Fibroblast of skin of scalp (primary cell): ENCODE measurements at places on chromosomes 1 and 21.

DNA sequence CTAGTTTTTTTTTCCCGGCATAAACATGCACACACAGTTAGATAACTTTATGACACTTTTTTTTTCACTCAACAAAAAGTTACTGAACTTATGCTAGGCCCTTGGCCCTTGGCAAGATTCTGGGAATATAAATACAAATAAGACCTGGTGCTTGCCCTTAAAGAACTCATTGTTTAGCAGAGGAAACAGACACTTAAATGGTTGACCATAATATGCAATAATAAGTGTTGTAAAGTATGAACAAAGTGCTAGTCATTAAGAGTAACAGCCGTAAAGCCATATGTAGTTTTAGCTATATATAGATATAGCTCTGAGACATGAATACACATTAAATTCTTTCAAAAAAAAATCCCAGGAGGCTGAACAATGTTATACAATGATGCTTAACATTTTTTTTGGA lies 198.3 kb downstream of the CYYR1 start:
- no peak for DNase-seq

DNA sequence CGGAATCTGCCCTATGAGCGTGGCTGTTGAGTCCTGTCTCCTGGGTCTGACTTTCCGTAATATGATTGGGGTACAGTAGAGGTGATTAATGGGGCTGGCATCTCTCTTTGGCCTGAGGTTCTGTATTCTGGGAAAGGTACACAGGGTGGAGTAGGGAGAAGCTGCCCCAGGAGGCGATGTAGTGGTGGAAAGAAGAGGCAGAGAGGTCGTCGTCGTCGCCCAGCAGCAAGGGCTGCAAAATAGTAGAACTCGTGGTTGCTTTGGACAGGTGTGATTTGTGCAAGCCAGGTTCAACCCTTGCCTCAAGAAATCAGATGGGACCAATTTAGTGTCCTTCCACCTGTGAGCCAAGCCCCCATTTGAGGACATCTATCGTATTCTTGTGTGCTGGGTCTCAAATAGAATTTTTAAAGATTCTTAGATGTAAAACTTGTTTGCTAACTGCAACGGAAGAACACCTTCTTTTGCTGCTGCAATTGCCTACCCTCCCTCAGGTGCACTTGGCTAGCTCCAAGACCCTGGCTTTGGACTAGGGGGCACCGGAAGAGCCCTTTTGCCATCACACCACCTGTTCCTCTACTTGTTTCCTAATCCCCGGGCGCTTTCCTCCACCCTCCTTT lies 1.3 kb upstream of the HMGN2 start:
- no peak for DNase-seq

DNA sequence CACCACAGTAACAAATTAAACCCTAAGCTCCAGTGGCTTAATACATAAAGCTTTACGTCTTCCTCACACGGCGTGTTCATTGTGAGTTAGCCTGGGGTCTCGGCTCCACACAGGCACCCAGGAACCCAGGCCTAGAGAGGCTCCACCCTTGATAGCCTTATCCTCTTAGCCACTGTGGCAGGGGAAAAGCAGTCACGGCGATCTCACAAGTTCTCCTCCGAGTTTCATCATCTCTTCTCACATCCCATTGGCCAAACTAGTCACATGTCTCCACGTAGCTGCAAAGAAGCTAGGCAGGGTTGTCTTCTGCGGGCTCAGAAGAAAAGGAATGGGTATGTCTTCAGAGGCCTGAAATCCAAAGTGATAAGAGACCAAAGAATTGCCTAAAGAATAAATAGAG lies 122.3 kb upstream of the GRIK3 start:
- DNase-seq = no peak

DNA sequence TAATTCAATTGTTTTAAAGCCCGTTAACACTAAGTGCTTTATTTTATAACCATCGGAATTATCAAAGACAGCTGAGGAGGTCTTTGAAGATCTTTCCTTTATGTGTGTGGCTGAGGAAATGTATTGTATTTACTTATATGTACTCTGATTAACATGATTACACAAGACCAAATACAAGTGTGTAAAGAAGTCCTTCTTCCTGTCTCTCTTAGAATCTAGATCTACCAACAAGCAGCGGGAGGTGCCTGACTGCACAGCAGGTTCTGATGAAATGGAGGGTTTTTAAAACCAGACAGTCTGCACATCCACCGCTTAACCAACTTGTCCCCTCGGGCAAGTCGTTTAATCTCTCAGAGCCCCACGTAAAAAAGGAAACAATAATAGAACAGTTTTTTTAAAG lies 240.5 kb upstream of the MAP1LC3C start:
- no peak for DNase-seq

DNA sequence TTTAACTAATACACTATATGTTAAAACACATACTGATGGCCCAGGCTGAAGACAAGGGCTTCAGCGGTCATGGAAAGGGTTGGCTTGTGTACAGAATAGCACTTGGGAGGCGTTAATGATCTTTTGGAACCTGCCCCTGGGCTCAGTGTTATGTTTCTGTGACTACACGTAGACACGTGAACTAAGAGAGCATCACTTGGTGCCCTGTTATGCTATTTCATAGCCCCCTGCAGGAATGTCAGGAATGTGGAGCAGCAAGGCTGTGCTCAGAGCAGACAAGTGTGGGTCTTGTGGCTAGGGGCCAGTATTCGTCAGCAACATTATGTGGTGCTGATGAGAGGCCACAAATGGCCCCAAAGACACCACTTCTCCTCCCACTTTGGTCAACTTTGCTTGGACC lies 132.4 kb downstream of the MAP3K21 start:
- DNase-seq = no peak

DNA sequence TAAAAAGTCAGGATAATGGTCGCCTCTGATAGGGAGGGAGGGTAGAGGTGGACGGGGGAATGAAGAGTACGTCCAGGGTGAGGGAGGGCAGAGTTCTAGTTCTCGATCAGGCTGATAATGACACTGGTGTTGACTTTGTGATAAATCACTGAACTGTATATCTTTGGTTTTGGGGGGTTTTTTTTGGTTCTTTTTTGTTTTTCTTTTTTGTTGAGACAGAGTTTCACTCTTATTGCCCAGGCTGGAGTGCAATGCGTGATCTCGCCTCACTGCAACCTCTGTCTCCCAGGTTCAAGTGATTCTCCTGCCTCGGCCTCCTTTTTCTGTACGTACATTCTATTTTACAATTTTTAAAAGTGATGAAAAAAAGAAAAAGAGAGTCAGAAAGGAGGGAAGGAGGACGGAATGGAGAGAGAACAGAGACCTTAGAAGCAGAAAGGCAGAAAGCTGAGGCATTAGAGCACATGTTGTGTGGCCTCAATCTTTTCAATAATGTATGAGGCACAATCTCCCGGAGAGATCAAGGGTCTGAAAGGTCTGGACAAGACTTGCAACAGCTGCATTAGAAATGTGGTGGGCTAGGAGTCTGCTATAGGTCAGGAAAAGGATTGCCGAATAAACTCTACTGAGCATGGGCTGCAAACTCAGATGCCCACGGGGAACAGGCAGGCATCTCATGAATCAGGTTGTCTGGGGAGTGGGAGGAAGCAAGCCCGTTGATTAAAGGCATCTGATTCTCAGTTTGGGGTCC lies 174.8 kb downstream of the TOMM20 start:
- no peak for DNase-seq

GRCh38 chr1:30477588-30477987 lies 245.8 kb downstream of the MATN1 start:
- no peak for DNase-seq

GRCh38 chr1:229561141-229561540 lies 2.6 kb upstream of the ABCB10 start:
- no peak for DNase-seq

DNA sequence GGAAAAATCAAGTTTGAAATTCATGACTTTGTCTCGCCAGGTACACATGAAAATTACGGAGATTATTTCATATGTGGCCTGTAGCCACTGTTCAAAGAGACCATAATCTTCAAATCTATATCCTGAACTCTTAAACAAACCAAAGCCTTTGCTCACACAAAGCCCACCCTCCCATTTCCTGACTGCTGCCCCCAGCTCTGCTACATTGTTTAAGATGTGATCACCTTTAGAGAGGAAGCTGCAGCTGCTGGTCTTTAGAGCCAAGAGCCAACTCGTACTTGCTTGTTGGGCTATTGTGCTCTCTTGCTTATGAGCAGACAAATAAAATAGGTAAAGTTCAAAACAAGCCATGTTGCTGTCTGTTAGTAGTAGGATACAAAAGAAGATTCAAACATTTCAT lies 71.9 kb downstream of the DTL start:
- DNase-seq = no peak

GRCh38 chr1:67342076-67342890 lies 34.6 kb downstream of the IL12RB2 start:
- no peak for DNase-seq

DNA sequence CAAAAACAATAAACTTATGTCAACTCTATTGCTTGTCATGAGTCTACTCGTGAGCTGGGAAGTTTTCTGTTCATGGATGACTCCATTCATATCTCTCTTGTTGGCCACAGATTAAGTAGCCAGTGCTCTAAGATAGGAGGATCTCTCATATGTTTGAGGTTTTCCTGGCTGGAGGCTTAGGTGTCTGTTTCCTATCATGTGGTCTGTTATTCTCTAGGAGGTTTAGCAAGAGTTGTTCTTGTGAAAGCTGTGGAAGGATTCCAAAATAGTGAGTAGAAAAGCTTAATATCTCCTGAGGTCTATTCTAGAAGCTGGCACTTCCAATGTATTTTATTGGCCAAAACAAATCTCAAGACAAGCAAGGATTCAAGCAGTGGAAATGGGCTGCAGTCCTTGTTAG lies 5.8 kb upstream of the KRTAP20-2 start:
- no peak for DNase-seq

GRCh38 chr1:103353391-103353790 lies 172.1 kb upstream of the RNPC3 start:
- no peak for DNase-seq

DNA sequence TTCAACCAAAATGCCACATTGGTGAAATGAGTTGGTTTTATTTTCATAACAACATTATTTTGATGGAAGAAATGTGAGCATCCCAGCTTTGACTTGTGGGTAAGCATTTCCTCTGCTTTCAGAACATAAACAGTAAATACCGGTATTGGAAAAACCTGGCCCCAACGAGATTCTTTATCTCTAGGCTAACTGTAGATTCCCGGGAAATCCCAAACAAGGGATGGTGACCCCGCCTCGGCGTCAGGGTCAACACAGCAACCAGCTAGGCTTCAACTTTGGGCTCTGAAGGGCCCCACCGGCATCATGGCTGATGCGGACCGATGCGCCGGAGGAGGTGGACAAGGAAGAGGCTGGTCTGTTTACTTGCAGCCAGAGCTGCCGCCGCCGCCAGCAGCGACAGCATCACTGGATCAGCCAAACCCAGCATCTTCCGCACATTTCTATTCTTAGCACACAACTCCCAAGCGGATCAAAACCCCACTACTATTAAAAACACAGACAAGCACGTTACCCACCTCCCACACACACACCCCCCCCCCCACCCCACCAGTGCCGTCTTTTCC lies 1.1 kb downstream of the AKT3 start:
- DNase-seq = peak; percentile 73

DNA sequence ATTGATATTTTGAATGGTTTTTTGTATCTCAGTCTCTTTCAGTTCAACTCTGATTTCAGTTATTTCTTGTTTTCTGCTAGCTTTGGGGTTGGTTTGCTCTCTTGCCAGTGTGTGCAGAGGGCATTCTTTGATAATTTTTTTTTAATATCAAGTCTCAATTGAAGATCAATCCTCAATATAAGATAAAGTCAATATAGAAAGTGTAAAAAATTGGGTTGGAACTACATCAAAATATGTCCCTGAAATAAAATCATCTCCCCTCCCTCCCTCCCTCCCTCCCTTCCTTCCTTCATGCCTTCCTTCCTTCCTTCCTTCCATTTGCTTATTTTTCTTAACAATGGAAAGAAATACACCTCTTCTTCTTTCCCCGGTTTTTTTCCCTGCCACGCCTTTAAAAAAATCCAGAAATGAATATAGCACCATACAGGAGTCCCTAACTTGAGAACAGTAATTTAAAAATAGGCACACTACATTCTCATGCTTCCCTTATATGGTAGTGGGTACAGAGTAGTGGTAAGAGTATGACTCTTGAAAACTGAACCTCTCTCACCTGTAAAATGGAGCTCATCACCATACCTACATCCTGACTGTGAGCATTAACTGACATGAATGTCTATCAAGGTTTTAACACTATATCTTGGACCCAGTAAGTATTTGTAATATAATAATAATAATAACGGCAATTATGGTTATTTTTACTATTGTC lies 221.9 kb downstream of the GIPC2 start:
- no peak for DNase-seq

- no peak for DNase-seq
Measured at GRCh38 chr1:183198463-183198862, 12.4 kb downstream of the LAMC2 start.

GRCh38 chr1:236921610-236922009 lies 82.6 kb downstream of the MT1HL1 start:
- no peak for DNase-seq

GRCh38 chr1:231806623-231807495 lies 180.3 kb downstream of the DISC1 start:
- DNase-seq = peak; percentile 59

- DNase-seq = no peak
Measured at GRCh38 chr1:245019910-245020486, 134.8 kb upstream of the KIF26B start.

- peak; percentile 49 for DNase-seq
Measured at GRCh38 chr1:160204526-160205241, 500 bp upstream of the PEA15 start.

DNA sequence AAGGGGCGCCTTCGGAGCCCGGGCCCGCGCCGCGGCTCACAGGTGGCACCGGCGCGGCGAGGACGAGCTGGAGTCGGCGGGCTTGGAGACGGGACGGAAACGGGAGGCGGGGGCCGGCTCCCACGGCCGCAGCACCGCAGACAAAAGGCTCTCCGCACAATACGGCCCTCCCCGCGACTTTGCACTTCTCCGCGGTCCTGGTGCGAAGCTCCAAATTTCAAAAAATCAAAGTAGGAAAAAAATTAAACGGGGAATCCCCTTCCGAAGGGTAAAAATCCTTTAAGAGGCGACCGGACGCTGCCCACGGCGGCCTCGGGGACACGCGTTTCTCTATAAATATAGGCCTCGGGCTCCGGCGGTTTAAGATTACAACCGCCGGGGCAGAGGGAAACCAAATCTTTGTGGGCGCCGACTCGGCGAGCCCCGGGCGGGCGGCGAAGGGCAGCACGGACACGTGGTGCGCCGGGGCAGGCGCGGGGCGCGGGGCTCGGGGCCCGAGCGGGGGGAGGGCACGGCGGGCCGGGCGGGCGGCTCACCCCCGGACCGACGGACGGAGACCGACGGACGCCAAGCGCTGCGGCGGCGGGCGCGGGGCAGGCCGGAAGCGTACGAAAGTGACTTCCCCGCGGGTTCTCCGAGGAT lies 453 bp downstream of the PABPC4 start:
- DNase-seq = no peak

DNA sequence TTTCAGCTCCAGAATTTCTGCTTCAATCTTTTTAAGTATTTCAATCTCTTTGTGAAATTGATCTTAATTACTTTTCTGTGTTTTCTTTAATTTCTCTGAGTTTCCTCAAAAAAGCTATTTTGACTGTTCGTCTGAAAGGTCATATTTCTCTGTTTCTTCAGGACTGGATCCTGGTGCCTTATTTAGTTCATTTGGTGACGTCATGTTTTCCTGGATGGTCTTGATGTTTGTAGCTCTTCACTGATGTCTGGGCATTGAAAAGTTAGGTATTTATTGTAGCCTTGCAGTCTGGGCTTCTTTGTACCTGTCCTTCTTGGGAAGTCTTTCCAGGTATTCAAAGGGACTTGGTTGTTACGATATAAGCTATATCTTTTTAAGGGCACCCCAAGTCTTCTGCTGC lies 998.7 kb downstream of the NCAM2 start:
- DNase-seq = no peak

- DNase-seq = no peak
Measured at GRCh38 chr1:219086956-219087469, 86.7 kb upstream of the LYPLAL1 start.
